Anterior cingulate cortex (tissue), 58 donors: ENCODE measurements at places on chromosomes 4 and X.

- DNase-seq: no peak
These were observed 63.6 kb downstream of the UPRT start for GRCh38 chrX:75337525-75337924.

DNA sequence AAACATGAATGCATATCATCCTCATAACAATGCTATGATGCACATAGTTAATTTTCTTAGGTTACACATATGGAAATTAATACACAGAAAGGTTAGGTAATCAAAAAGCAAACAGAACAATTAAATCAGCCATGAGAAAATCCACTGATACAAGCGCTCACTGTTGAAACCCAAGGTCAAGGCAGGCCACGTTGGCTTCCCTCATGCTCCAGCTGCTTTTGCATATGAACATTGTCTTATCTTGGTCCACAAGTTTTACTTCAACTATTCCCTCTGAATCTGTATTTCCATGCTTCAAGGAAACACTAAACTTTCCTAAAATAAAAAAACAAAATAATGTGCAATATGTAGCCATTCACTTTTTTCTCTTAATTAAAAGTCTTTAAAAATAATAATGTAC, 34.5 kb upstream of the PLA2G12A start:
- no peak for DNase-seq

- DNase-seq: no peak
These were observed 18.0 kb downstream of the SUV39H1 start for GRCh38 chrX:48714573-48714972.

GRCh38 chr4:13783800-13784411, 156.4 kb upstream of the BOD1L1 start:
- DNase-seq: peak; percentile 73

GRCh38 chr4:30601070-30601865, 118.9 kb upstream of the PCDH7 start:
- no peak for DNase-seq

- DNase-seq: no peak
These were observed 149.5 kb downstream of the EDA2R start for GRCh38 chrX:66489339-66489738.

DNA sequence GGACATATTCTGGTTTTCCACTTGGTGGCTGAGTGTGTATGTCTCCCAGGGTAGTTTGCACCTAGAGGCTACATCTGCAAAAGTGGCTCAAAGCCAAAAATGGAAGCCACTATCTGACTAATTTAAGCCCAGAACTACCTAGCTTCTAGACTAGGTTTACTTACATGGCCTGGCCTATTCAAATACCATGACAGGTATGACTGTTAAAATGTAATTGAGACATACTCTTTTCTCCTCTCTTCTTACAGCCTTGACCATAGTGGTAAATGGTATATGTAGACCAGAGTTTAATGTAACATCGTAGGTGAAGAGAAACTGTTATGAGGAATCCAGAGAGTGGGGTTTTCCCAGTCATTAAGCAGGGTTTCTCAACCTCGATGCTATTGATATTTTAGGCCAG, 2.6 kb upstream of the TRPC5 start:
- DNase-seq: no peak

- DNase-seq: no peak
These were observed 7.9 kb upstream of the GNRHR start for GRCh38 chr4:67762086-67762485.

DNA sequence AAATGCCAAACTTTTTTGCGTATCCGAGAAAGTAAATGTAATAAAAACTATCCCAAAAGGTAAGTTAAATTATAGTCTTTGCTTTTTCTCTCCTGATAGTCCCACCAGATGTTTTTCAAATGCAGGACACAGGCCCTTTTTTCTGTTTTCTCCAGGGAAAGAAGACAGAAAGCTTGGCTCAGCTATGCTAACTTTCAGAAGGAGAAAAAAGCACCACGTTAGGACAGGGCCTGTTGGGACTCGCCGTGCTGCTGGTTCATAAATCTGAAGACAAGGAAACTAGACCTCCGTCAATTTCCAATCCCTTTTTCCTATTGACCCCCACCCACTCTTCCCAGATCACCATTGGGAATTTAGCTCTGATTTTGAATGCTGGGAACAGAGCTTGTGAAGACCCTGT, 220.9 kb upstream of the SFRP2 start:
- no peak for DNase-seq

GRCh38 chr4:16140879-16141249, 57.0 kb upstream of the PROM1 start:
- DNase-seq: no peak

GRCh38 chr4:10196191-10196590, 79.6 kb upstream of the WDR1 start:
- DNase-seq: no peak

GRCh38 chr4:147840838-147841738, 109.2 kb downstream of the ARHGAP10 start:
- DNase-seq: no peak

DNA sequence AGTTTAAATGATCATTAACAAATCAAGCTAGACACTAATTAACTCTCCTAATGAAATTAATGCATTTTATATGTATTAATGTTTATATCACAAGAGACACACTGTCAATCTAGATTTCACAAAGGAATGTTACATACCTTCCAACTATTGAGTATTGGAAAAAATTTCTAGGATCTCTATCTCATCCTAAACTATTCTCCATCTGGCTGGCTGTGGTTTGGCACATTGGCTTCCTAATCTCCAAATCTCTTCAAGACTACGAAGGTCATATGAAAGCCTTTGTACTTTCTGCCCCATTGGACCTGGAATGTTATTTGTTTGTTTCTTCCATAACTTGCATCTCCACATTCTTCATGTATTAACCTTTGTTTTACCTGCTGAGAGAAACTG, 1160.0 kb downstream of the ADGRL3 start:
- no peak for DNase-seq

- peak; percentile 3 for DNase-seq
These were observed 71.0 kb downstream of the PJA1 start for GRCh38 chrX:69093960-69094871.

DNA sequence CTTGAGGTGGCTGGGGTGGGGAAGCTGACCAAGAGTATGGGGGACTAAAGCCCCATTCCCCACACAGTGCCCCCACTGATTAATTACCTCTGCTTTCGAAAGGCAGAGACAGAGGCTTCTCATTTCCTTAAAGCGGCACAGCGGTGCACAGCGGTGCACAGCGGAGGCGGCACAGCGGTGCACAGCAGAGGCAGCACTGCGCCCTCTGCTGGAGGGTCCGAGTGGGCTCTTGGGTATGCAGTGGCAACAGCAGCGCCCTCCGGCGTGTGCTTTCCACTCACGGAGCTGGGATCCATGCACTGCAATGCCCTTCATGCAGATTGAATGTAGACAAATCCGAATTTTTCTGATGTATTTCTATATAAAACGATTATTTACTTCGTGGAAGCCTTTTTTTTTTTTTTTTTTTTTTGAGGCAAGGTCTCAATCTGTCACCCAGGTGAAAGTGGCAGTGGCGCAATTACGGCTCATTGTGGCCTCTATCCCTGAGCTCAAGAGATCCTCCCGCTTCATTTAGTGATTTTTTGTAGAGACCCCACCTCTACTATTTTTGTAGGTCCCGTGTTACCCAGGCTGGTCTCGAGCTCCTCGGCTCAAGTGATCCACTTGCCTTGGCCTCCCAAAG, 19.7 kb upstream of the PRPS2 start:
- no peak for DNase-seq

DNA sequence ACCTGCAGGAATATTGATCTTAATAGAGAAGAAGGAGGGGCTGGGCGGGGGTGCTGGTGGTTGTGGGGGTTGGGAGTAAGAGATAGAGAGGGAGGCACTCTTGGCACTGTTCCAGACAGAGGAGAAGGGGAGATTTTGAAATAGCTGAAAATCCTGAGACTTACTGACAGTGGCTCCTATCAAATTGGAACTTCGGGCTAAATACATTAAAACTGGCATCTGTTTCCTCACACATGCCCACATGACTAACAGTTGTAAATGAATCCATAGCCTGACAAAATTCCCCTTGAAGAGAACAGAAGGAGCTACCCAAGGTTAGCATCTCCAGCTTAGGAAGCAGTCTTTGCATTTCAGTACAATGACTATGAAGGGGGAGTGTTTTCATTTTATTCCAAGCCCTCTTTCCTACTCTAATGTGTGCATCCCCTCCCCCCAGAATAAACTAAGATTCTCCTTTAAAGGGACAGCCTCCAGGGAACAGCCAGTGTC, 1.4 kb downstream of the DCX start:
- DNase-seq: no peak

DNA sequence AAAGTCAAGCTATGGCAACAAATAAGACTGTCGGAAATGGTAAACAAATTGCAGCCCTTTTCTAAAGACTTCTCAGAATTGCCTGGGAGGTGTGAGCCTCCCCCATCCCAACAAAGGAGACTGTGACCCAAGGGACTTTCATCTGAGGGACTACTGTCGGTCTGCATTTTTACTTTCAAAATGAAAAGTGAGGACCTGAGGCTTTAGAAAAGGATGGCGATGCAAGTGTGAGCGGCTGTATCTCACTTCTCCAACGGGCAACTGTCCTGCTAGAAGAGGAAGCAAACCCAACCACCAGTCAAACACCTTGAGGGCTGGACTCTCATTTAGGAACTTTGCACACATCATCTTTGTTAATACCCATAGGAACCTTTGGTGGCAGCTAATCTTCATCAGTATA, 62.6 kb upstream of the CLNK start:
- DNase-seq: no peak

DNA sequence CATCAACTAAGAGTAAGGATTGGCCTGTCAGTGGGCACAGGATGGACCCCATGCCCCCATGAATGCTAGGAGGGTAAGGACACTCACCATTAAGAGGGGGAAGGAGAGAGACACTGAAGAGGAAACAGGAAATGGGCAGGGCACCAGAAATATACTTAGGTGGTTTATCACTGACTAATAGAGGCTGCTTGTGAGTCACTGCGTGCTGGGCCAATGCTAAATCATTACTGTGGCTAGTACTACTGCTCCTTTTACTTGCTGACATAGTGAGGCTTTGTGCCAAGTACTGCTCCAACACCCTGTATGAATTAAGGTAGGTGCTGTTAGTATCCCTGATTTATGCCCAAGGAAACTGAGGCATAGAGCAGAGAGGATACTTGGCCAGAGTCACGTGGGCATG, 130.4 kb upstream of the FRMPD4 start:
- no peak for DNase-seq

DNA sequence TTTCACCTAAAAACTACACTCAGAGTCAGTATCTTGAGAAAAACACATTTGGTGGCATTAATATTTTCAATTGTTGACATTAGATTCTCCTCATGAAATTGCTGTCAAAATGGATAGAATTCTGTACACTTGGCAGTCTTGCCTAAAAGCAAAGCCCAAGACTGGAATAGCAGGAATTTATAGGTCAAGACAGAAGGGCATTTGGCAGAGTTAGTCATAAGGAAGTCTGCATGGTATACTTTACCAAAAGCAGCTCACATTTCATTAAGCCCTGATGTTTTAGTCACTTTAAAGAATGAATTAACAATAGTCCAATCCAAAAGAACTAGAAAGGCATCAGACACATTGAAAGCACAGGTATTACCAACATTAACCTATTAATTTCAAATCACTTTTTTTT, 7.1 kb downstream of the CCDC160 start:
- DNase-seq: no peak

DNA sequence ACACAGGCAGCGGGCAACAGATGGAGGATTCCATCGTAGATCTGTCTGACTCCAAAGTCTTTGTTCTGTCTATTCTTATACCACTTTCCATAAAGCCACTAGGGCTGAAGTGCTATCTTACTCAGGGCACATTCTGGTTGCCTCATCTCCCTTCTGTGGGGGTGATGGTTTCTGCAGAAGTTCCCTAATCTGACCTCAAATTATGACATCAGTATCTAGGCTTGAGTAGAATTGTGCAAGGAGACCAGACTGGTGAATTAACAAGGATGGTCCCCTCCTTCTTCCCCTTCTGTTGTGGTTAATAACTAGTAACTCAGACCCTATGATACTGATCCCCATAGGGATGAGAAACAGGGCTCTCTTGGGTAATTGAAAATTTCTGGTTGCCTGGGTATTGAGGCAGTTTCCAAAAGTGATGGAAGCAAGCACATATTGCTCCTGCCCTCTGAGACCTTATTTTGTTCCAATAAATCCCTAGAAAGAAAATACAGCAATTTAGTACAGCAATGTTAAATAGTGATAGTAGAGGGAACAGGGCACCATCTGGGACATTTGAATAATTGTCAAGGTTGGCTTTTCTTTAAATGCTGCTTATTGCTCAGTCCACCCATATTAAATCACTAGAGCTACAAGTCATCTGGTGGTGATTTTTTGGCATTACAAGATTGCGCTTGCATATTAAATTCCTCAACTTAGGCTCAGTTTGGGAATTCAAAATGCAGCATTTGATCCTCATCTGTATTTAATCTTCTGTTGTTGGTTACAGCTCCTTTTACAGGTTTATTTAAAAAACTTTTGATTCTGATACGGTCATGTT, 57.3 kb upstream of the AP1S2 start:
- no peak for DNase-seq

DNA sequence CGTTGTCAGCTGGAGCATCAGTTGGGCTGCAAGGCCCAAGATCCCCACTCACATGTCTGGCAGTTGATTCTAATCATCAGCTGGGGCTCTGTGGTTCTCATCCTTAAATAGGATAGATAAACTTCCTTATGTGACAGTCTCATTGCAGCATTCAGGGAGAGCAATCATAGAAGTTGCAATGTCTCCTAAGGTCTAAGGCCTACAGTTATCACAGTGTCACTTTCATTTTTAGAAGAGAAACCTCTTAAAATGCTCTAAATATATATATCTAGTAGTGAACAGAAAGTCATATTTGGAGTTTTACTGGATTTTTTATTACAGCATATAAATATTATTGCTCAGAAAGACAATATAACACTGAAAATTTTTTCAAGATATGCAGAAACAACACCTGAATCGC, 226.0 kb upstream of the PPP1R2C start:
- DNase-seq: no peak

- no peak for DNase-seq
These were observed 13.1 kb upstream of the FAM13A start for GRCh38 chr4:89070041-89070440.

GRCh38 chr4:25089051-25089763, 58.5 kb upstream of the LGI2 start:
- no peak for DNase-seq

GRCh38 chrX:16981209-16981608, 34.8 kb downstream of the REPS2 start:
- no peak for DNase-seq

DNA sequence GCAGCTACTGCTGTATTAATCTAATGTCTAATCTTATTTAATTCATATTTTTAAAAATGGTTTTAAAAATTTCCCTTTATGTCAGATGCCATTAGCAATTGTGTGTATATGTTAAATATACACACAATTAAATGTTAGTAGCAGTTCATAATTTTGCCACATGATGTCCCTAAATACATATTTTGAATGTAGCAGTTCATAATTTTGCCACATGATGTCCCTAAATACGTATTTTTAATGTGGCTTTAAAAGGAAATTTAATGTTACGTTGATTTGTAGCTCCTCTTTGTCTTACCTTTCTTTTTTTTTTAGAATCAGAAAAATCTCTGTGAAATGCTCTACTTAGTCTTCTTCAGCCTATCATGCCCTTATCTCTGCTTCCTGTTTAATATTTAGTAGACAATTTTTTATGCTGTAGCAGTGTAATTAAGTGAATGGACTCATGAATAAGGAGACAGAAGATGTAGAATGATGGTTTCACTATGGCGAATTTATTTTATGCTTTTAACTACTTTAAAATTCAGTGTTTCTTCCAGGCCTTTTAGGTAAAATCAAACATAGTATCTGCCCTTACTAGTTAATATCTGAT, 26.1 kb downstream of the RBM46 start:
- no peak for DNase-seq

GRCh38 chr4:136900696-136901095, 631.6 kb downstream of the PCDH18 start:
- no peak for DNase-seq
